ENCODE measurements at places on chromosomes 3 and 15. TPM values are rescaled to one million over a fixed set of nuclear protein-coding genes. Genes with fewer than 3 reads are reported as not detected.
A peak's percentile ranks its signal among the peaks of the same experiment; 100 is the strongest.

The TXNRD3 gene
- 11.6 TPM for total RNA-seq

The CTNNB1 gene
- 262 TPM for total RNA-seq

The CTXN2 gene
- not detected for total RNA-seq

The CCR9 gene
- not detected for total RNA-seq

GRCh38 chr15:79675982-79676381 lies 220.8 kb downstream of the MTHFS start:
- DNase-seq, result no peak

DNA sequence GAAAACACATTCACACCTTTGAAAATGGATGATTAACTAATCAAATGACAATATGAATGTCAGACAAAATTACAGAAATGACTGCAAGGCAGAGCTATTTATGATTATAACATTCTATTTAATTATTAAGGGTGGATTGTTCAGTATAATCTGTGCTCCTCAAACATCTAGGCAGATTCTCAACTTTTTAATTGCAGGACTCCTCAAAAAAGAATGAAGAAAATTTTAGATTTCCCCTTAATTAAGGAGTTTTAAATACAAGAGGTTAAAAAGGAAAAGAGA lies 22.6 kb upstream of the CMC1 start:
- no peak for DNase-seq

GRCh38 chr3:197465996-197466549 lies 89.7 kb downstream of the BDH1 start:
- DNase-seq, result no peak

GRCh38 chr15:63156755-63157117 lies 541 bp downstream of the RPS27L start:
- DNase-seq, result no peak

- DNase-seq, result peak; percentile 38
Observed at GRCh38 chr15:73683777-73684580, at the start of gene CD276. TSS of gene CD276 (plus strand) at chr15:73684383. CDS start at chr15:73699640, 15,257 bp downstream.

GRCh38 chr3:25478964-25479726 lies 51.1 kb downstream of the RARB start:
- no peak for DNase-seq

DNA sequence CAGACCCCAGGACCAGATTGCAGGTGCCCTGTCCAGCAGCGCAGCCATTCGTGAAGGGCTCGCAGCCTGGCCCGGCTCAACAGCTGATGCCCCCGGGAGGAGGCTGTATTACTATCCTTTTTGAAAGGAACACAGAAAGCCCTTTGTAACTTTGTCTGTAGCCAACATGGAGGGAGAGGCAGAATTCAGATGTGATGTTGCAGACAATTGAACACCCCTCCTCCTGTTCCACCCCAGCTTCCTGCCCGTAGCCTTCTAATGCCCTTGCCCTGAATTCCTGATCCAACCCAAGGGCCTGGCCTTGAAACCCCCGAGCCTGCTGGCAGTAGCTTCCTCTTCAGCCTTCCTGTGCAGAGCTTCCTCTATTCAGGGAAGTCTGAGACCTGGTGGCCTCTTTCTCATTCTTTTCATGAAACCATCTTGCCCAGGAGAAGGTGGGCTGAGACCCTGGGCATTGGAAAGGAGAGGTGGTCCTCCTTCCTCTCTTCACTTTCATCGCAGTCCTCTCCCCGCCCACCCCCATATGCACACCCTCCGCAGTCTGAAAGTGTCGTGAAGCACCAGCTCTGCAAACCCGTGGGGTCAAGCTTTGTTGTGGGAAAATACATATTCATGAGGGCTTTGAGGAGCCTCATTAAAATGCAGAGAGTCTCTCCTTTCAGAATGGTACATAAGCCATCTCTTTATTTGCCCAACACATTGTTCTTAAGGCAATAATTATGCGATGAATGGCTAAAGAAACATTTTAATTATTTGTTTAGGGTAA lies 109.2 kb downstream of the APBA2 start:
- DNase-seq, result no peak

DNA sequence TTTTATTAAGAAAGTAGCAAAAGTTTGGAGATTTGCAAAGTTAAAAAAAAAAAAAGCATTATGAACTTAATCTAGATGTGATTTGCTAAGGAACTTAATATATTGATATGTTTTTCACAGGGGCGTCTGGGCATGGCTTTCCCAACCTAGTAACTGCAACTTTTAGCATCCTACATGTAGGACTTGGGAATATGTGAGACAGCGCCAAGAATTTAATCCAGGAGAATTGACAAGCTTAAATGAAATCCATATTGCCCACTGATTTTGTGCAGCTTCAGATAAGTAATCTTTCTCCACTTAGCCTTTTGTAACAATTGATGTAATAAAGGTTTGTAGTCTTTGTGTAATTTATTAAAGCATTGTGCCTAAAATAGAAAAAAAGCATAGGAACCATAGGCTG lies 982 bp upstream of the GABPB1 start:
- no peak for DNase-seq

DNA sequence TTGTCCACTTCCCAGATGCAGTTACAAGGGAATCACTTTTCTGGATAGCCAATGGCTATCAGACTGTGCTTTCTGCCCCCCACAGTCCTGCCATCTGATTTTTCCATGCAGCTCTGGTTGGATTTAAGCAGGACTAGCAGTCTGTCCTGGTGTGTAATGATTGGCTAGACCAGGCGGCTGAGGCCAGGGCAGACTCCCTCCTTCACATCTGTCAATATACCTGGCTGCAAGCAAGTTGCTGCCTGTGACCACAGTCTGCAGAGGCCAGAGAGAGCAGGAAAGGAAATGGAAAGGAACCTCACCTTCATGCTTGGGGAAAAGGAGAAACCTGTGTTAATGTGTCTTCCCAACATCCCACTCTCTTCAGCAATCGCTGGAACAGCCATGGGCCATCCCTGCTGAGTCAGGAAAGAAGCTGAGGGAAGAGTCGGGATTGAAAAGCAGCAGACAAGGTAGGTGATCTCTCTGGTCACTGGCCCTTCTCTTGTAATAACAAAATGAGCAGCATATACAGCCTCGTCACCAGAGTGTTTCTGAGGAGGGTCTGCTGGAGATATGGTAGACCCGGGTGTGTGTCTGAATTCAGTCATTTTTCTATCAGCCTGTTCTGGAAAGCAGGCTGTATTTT lies 126.7 kb upstream of the PHLDB2 start:
- no peak for DNase-seq

GRCh38 chr3:63607716-63608115 lies 44.8 kb upstream of the SNTN start:
- DNase-seq, result no peak
